ENCODE measurements at places on chromosomes 6 and 20. TPM values are rescaled to one million over a fixed set of nuclear protein-coding genes. Genes with fewer than 3 reads are reported as not detected.

Gene ABHD16B
- total RNA-seq = not detected

Gene TMEM151B
- 0.07 TPM for total RNA-seq

Gene ERVFRD-1
- total RNA-seq = 0.81 TPM

- H3K4me3 ChIP-seq = no peak overlapping the region
- H3K36me3 ChIP-seq = no peaks in the 10 kb centered on the region
- no peaks in the 10 kb centered on the region for H3K4me1 ChIP-seq
- H3K27me3 ChIP-seq = no peaks in the 10 kb centered on the region
- DNase-seq = no peak
- no peak overlapping the region for H3K27ac ChIP-seq
Measured at GRCh38 chr20:24691901-24692351, 222.5 kb downstream of the SYNDIG1 start.

GRCh38 chr20:24129641-24130040 is 141.1 kb upstream of the GGTLC1 start:
- H3K27me3 ChIP-seq = no peaks in the 10 kb centered on the region
- H3K4me3 ChIP-seq = no peak overlapping the region
- H3K4me1 ChIP-seq = no peaks in the 10 kb centered on the region
- no peak overlapping the region for H3K27ac ChIP-seq
- DNase-seq = no peak
